PC-3 (cell line): ENCODE measurements at places on chromosomes 2 and 18. TPM values are rescaled to one million over a fixed set of nuclear protein-coding genes. Genes with fewer than 3 reads are reported as not detected.

- no peak for DNase-seq
These were observed 341.4 kb downstream of the TNS1 start for GRCh38 chr2:217661378-217661777.

DNA sequence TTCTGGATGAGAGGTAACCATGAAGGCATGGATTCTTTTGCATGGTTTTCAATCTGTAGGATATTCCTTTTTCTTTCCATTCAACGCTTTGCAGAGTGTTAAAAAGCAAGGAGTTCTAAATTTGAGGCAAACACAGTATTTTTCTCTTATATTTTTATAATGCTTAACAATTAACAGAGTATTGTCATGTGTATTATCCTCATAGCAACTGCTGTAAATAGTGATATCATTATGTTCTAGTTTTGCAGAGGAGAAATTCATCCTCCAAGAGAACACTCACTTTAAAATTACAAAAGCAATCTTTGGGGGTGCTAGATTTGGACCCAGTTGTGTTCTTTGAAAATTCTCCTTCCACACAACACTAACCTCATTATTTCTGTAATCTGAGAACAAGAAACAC lies 58.7 kb downstream of the RDH14 start:
- no peak for DNase-seq

DNA sequence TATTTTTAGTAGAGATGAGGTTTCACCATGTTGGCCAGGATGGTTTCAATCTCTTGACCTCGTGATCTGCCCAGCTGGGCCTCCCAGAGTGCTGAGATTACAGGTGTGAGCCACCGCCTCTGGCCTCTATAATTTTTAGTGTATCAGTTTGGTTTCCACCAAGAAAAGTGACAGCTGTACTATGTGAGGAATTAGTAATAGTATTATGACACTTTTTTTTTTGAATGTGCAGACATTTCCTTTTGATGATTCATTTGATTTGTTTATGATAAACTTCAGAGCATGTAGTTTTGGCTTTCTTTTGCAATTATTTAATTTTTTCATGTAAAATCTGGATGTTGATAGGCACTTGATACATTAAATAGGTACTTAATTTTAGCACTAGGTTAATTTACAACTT lies 61.5 kb downstream of the PTPN4 start:
- DNase-seq: no peak

GRCh38 chr2:13009027-13009642 lies 292.4 kb downstream of the TRIB2 start:
- DNase-seq: no peak

GRCh38 chr2:1509271-1510065 lies 96.2 kb downstream of the TPO start:
- no peak for DNase-seq

- no peak for DNase-seq
These were observed 42.1 kb downstream of the GPR155 start for GRCh38 chr2:174444761-174445160.

GRCh38 chr18:76948345-76948744 lies 126.0 kb downstream of the ZNF236 start:
- no peak for DNase-seq

GRCh38 chr2:43169987-43170386 lies 56.4 kb downstream of the ZFP36L2 start:
- no peak for DNase-seq

Gene ZBTB7C
- 1.1 and 1.3 TPM in 2 replicates for total RNA-seq
